ENCODE measurements at places on chromosomes 7 and 10.

DNA sequence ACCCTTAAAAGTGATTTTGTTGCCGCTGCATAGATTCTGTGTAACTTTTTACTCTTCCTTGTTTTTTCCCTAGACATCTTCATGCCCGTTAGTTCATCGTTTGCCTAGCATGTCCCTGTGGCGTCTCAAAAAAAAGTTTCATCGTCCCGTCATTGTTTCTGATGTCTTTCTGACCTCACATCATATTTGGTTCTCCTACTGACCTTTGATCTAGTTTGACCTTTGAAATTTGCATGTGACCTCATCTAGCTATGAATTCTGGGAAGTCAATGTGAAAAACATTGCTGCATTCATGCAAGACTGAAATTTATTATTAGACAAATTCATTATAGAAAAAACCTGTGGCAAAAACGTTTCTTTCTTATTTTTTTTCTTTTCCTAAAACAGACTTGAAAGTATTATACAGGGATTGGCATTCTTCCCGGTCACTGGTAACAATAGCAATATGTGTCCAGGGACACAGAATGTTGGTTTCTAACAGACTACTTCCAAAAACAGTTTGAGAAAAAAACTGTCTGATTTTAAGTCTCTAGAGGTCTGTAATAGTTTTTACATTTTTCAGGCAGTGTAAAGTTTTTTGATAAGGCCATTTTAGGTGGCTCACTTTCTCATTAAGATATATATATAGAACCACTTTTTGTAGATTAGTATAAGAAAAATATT lies 280.9 kb downstream of the USP6NL start:
- no peak for DNase-seq

GRCh38 chr10:79923669-79924068 lies 25.2 kb downstream of the SFTPD start:
- DNase-seq: no peak

GRCh38 chr10:43739161-43739560 lies 90.5 kb upstream of the ZNF32 start:
- DNase-seq: no peak

DNA sequence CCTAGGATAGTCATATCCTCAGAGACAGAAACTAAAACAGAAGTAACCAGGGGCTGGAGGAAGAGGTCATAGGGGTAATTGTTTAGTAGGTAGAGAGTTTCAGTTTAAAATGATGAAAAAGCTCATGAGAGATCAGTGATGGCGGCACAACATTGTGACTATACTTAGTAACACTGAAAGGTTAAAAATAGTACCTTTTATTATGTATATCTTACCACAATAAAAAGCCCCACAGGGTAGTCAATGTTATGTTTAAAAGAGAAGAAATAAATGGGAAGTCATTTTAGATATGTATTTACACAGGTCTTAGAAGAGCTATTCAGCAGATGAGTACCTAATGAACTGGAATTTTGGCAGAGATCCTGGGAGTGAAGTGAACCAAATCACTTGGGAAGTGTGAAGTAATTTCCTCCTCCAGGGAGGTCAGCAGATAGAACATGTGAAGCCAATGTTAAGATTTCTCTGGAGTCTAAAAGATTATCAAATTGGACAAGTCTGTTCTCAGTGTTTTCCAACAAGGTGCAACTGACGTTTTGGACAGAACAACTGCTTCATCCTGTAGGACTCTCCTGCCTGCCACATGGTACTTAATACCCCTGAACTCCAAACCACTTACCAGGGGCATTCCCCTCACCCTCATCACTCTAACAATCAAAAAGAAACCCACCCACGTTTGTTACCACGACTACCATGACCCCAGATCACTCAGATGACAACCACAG lies 6.4 kb downstream of the CDCA7L start:
- DNase-seq: no peak

GRCh38 chr10:29987471-29987870 lies 71.9 kb downstream of the JCAD start:
- no peak for DNase-seq

DNA sequence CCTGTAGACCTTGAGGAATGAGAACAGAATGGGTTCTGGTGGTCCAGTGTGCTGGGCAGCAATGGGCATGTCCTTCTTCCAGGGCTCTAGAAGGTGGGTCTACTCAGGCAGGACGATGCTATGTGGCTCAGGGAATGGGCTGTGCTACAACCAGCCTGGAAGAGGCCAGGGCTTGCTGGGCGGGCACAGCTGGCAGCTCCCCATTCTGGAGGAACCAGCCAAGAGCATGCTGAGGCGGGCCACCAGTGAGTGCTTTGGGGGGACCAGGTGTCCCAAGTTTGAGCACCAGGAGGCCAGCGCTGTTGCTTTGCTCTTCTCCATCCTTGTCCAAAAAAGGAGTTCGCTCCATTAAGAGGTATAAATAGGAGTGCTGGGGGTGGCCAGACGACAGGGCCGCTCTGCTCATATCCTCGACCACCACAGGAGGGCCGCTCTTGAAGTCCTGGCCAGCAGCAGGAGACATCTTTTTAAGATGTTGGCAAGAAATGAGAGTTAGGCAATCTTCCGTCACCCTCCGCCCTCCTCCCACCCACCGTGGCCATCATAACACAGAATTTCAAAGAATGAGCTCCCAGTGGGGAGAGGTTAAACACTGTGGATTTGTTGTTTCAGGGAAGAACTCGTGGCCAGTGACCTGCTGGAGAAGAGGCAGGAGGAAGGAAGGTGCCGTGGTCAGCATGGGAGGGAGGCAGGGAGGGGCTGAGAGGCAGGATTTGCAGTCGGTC lies 141.3 kb downstream of the GRK5 start:
- no peak for DNase-seq

Data from liver (tissue), 10 donors.